ENCODE measurements at places on chromosomes 2 and 18. TPM values are rescaled to one million over a fixed set of nuclear protein-coding genes. Genes with fewer than 3 reads are reported as not detected.

GRCh38 chr2:54691445-54692135, 31.9 kb upstream of the EML6 start:
- DNase-seq: no peak

GRCh38 chr2:101012054-101012705, 10.1 kb downstream of the RPL31 start:
- DNase-seq: no peak

GRCh38 chr18:58552057-58552461, 76.8 kb downstream of the ALPK2 start:
- no peak for DNase-seq

GRCh38 chr2:224796695-224797305, 80.6 kb upstream of the CCDC195 start:
- no peak for DNase-seq

DNA sequence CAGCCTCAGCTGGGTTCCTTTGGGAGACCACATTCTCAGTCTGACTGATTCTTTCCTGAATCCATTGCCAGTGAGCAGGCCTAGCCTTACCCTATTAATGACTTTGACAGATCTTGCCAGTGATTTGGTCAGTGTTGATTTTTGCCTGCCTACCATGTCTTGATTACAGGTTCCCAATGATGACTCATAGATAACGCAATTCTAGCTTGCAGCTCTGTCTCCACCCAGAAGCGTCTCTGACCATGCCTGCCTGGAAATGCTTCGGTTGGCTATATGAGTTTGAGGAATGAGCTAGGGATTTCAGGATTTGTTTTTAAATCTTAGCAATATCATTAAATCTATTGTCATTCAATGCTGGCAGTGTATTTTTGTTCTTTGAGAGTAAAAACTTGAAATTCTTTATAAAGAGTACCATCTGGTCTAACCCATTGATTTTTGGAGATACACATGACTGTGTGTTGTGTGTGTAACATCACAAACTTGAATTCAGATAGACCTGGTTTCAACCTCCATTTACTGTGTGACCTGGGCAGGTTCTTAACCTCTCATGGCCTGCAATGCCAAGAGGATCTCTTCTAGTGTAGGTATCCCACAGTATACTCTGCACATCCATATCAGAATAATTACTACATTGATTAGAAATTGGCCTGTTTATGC, 57.0 kb downstream of the CCDC150 start:
- no peak for DNase-seq

The CD207 gene
- total RNA-seq: 0.33 TPM

The SERPINB11 gene
- total RNA-seq: not detected
